ENCODE measurements at places on chromosomes 7 and 10.

- no peak for DNase-seq
Observed at GRCh38 chr10:115566867-115567266, 473.7 kb downstream of the ATRNL1 start.

- DNase-seq, result no peak
Observed at GRCh38 chr10:28274475-28274874, 28.4 kb downstream of the MPP7 start.

GRCh38 chr10:511849-512191, 177.6 kb downstream of the DIP2C start:
- DNase-seq, result no peak

DNA sequence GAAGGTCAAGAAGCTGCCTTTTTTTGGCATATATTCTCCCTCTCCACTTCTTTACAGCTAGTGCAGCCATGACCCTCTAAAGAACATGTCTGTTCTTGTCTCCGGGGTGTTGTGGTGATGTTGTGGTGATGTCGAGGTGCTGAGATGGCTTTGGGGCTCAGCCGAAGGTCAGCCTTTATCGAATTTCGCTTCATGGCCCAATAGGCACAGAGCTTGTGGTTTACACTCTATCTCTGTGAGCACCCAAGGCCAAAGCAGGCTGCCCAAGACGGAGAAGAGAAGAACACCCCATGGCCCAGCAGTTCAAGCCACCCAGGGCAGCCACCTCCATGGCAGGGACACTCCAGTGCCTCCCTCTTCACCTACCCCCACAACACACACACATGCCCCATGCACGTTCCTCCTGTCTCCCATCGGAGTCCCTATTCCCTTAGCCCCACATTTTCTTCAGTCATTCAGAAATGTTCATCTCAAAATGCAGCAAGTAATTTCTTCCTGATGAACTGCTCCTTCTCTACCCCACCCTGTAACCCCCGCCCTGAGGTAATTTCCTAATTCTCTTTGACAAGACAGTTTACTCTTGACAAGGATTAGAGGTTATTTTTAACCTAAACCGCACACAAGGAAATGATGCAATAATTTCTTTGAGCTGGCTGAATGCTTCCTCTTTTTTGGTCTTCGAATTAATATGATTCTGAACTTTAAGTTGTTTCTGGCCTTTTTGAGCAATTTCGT, 18.6 kb upstream of the ADRB1 start:
- no peak for DNase-seq

DNA sequence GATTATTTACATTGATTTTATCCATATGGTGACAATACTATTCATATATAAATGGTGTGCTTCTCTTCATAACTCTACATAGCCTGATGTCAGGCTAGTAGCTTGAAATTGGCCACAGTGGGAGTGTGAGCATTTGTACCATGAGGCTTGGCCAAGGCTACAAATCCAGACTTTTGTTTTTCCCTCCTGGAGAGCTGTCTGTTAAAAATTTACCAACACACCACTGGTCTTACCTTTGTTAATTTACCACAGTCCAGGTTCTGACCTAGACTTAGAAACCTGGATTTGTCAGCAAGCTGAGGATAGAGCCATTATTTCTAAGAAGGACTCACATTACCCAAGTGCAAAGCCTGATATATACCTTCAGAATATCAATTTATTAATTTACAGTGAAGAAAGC, 45.5 kb upstream of the ATRNL1 start:
- no peak for DNase-seq

GRCh38 chr7:31134246-31135188, 82.4 kb downstream of the ADCYAP1R1 start:
- DNase-seq, result no peak

GRCh38 chr7:77328669-77329068, 87.5 kb downstream of the GSAP start:
- no peak for DNase-seq

GRCh38 chr7:148201992-148202391, 388.6 kb upstream of the C7orf33 start:
- no peak for DNase-seq

DNA sequence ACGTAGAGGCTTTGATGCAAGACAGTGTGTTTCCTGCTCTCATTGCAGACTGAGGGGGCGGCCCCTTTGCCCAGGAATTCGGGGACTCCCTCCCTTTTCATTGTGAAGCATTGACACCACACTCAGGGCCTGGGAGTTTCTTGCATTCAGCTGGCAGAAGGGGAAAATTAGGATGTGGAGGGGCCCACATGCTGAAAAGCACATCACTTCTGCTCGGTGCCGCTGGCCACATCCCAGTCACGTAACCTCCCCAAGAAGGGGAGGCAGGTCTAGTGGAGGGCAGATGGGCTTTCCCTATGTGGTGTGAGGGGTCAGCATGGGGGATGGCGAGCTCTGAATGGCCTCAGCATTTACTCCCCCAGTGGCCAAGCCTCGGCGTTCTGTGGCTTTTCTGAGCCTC, 47.9 kb downstream of the ADCY1 start:
- DNase-seq, result no peak

GRCh38 chr7:101241015-101241363, 3.4 kb upstream of the CLDN15 start:
- DNase-seq, result no peak

GRCh38 chr10:48306870-48307710, 613 bp downstream of the MAPK8 start:
- DNase-seq, result no peak

- DNase-seq, result peak; percentile 86
Observed at GRCh38 chr7:73842067-73842976, at the start of gene METTL27. METTL27 (minus strand) TSS chr7:73842516; CDS start chr7:73842140, 376 bp downstream.

DNA sequence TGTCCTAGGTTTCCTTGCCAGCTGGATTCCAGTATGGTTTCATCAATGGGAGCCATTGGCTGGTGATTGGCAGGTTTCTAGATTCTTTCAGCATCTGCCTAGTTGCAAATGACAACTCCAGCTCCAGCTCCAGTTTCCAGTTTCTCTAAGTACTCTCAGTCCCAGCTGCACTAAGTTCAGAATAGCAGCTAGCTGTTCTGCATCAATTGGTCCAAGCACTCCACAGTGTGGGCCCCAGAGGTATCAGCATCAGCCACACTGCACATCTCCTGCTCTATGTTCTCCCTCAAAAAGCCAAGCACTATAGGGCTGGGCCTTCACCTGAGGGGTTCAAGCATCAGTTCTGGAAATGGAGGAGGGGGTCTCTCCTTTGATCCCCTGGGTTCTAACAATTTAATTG, 143.4 kb downstream of the VPS50 start:
- DNase-seq, result no peak

- DNase-seq, result no peak
Observed at GRCh38 chr10:23742368-23742767, 303.5 kb downstream of the OTUD1 start.

- no peak for DNase-seq
Observed at GRCh38 chr7:30920021-30920583, 8.4 kb downstream of the AQP1 start.

- no peak for DNase-seq
Observed at GRCh38 chr10:4004144-4004543, 219.1 kb upstream of the KLF6 start.

GRCh38 chr10:95758351-95759025, 2.5 kb downstream of the ENTPD1 start:
- DNase-seq, result no peak

DNA sequence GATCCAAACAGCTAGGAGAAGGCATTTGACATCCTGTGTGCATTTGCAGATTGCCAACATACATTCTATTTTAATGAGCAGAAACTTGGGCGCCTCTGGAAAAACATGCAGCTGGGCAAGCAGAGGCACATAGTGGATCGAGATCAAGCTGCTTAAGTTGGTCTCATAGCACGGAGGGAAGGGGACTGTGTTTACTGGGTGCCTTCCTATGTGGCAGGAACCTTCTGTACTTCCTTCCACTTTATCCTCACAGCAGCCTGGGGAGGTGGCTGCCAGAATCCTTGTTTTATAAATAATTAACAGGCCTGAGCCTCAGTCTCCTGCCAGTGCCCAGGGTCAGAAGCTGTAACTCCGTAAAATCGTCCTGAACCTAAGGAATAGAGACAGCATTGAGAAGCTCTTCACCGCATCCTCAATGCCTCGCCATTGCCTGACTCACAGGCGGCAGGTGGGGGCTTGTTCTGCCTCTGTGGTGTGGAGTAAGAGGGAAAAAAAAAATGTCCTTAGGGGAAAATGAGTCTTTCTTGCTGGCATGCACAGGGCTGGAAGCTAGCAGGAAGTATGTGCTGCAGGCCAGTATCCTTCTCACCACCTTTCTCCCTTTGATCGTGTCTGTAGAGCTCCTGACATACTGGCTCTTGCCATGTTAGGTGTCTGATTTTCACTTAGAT, 6.2 kb downstream of the VWA2 start:
- no peak for DNase-seq

GRCh38 chr7:157116762-157117161, 22.0 kb upstream of the UBE3C start:
- DNase-seq, result no peak

DNA sequence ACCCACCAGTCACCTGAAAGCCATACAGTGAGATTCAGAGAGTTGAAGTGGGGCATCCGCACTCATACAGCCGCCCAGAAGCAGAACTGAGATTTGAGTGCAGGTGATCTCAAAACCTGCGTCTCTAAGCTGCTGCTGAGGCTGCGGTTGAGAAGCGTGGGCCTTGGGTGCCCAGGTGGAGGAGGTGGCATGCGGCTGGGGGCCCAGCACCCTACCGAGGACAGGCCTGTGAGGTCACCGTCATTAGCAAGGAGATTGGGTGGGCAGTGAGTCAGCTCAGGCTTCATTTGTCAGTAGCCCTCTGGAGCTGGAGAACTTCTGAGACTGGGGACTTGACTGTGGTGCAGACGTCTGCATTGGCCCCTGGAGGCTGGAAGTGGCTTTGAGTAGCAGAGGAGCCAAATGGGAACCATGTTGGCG, 29.8 kb downstream of the ZMIZ1 start:
- no peak for DNase-seq

- DNase-seq, result no peak
Observed at GRCh38 chr10:86670876-86671275, 2.6 kb downstream of the LDB3 start.

- DNase-seq, result no peak
Observed at GRCh38 chr10:28734938-28735759, 57.8 kb downstream of the BAMBI start.

DNA sequence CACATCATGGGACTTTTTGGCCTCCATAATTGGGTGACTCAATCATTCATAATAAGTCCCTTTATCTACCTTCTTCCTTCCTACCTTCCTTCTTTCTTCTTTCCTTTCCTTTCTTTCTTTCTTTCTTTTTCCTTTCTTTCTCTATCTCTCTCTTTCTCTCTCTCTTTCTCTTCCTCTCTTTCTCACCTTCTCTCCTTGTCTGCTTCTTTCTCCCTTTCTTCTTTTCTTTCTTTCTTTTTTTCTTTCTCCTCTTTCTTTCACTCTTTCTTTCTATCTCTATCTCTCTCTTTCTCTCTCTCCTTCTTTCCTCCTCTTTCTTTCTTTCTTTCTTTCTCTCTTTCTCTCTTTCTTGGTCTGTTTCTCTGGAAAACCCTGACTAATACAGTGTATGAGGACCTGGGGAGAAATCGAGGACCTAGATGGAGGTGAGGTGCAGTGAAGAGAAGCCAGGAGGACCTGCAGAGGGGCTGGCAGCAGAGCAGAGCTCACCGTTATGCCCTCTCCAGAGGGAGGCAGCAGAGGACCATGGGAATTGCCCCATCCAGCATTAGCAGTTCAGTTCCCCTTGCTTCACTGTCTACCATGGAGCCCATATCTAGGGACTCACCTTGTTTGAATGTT, 52.7 kb upstream of the BTRC start:
- peak; percentile 17 for DNase-seq

DNA sequence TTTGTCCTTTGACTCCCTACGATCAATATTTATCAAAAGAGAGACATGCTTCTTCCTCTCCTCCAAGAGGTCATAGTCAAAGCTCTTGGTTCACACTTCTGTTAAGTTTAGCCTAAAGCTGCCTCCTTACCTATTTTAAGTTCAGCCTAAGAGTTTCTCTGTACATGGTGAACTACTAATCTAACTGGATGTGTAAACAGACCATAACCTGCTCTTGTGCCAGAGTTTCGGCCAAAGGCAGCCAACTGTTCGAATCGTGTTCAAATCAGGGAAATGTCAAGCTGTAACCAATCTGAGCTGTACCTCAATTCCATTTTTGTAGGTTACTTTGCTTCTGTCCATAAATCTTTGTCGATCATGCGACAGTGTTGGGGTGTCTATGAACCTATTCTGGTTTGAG, 414.8 kb downstream of the PHTF2 start:
- DNase-seq, result no peak

GRCh38 chr10:78928330-78928729, 140.4 kb upstream of the ZMIZ1 start:
- no peak for DNase-seq

GRCh38 chr10:73635781-73636180, 5.5 kb downstream of the MYOZ1 start:
- no peak for DNase-seq

DNA sequence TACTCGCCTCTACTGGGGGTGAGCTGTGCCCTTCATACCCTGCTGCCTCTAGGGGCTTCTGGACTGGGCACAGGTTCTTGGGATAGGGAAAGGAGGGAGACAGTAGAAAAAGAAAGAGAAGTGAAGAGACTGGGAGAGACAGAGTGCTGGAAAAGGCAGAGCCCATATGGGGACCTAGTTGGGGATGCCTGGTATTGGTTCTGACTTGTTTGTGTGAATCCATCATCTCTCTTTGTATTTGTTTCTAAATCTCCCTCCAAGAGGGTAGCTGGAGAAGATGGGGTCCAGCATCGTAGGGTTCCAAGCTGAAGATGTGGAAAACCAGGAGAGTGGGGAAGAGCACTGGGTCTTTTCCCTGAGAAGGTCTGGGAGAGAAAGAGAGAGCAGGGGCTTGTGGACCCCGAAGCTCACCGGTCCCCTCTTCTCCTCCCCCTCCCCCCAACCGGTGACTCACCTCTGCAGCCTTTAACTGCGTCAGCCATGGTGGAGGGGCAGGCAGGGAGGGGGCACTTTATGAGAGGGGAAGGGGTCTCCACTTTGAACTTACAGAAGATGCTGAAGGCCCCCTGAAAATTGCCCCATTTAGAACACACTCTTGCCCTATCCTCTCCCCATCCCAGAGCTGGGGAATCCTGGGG, 3.2 kb upstream of the VGF start:
- DNase-seq, result no peak

- no peak for DNase-seq
Observed at GRCh38 chr7:137820156-137820555, 26.6 kb downstream of the DGKI start.

DNA sequence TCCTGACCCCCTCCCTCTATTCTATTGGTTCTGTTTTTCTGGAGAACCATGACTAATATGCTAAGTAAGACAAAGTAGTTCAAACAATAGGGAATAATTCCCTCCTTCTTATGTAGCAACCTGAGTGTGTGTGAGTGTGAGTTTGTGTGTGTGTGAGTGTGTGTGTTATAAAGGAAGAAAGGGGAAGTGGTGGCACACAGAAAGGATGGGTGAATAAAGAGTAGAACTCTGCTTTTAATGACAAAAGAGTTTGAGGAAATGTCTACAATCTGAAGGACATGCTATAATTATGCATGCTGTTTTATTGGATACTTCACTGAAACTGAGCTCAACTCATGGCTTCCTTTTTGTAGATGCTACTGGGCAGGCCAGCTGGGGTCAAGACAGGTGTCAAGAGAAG, 489.5 kb downstream of the REEP3 start:
- DNase-seq, result no peak

Measured in activated CD4-positive, alpha-beta T cell treated with anti-CD3 and anti-CD28 coated beads, Interleukin-2, amount 50 U/mL, for 24 hours (primary cell).